ENCODE measurements at places on chromosomes 5 and 9. TPM values are rescaled to one million over a fixed set of nuclear protein-coding genes. Genes with fewer than 3 reads are reported as not detected.
A peak's percentile ranks its signal among the peaks of the same experiment; 100 is the strongest.

DNA sequence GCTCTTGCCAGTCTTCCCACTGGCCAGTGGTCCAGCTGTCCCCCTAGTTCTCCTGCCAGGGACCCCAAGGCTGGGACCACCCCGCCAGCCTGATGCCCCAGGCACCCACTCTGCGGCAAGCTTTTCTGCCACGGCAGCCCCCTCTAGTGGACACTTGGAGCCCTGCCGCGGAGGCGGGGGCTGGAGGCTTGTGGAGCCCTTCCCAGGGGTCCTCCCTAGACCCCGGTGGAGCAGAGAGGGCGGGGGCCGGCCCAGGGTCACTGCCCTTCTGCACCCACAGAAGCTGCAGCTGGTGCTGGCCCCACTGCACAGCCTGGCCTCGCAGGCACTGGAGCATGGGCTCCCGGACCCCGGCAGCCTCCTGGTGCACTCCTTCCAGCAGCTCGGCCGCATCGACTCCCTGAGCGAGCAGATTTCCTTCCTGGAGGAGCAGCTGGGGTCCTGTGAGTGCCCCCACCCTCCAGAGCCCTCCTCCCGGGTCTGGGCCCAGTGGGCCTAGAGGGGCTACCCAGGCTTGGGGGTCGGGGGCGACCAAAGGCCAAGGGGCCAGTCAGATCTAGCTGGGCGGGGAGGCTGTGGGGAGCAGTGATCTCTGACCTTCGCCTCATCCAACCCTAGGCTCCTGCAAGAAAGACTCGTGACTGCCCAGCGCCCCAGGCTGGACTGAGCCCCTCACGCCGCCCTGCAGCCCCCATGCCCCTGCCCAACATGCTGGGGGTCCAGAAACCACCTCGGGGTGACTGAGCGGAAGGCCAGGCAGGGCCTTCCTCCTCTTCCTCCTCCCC lies 9.1 kb downstream of the EGFL7 start:
- DNase-seq = no peak

GRCh38 chr9:82799286-82799685 lies 263.7 kb downstream of the RASEF start:
- no peak for DNase-seq

GRCh38 chr9:110874963-110875674 lies 163.2 kb downstream of the LPAR1 start:
- no peak for DNase-seq

TRIM36 gene
- 3.5 TPM for total RNA-seq

- DNase-seq = no peak
Observed at GRCh38 chr9:97565262-97565661, 63.8 kb downstream of the TMOD1 start.

- no peak for DNase-seq
Observed at GRCh38 chr9:121318631-121319382, 50.8 kb downstream of the GSN start.

GRCh38 chr5:61332358-61332749 lies 296 bp downstream of the ZSWIM6 start:
- DNase-seq = peak; percentile 27

- no peak for DNase-seq
Observed at GRCh38 chr5:119316906-119317305, 38.9 kb upstream of the TNFAIP8 start.

DNA sequence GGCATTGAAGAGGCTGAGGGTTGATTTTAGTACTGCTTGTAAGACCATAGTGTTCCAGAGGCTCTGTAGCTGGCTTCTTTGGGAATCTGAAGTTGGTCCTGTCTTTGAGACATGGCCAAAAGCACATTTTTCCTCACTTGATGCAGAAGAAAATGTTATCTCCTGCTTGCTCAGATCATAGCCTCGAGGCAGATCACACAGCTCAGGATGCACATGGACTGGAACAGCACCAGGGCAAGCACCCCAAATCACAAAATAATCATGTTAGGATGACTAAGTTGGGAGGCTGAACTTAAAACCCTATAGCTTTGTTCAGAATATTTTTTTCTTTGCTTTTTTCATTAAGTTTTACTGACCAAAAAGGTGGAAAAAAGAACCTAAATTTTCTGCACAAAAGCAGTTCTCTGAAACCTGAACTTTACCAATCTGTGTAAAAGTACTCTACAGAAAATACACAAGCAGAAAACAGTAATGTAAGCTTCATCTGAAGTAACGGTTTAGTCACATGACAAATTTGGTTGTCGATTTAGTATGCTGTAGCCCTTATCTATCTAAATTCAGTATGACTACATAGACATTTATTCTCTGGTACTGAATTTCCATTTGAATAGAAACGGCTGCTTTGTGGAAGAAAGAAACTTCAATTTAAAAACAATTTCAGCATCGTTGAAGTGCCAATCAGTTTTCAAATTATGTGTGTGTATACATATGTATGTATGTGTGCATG lies 3.4 kb downstream of the KLHL9 start:
- peak; percentile 41 for DNase-seq

DNA sequence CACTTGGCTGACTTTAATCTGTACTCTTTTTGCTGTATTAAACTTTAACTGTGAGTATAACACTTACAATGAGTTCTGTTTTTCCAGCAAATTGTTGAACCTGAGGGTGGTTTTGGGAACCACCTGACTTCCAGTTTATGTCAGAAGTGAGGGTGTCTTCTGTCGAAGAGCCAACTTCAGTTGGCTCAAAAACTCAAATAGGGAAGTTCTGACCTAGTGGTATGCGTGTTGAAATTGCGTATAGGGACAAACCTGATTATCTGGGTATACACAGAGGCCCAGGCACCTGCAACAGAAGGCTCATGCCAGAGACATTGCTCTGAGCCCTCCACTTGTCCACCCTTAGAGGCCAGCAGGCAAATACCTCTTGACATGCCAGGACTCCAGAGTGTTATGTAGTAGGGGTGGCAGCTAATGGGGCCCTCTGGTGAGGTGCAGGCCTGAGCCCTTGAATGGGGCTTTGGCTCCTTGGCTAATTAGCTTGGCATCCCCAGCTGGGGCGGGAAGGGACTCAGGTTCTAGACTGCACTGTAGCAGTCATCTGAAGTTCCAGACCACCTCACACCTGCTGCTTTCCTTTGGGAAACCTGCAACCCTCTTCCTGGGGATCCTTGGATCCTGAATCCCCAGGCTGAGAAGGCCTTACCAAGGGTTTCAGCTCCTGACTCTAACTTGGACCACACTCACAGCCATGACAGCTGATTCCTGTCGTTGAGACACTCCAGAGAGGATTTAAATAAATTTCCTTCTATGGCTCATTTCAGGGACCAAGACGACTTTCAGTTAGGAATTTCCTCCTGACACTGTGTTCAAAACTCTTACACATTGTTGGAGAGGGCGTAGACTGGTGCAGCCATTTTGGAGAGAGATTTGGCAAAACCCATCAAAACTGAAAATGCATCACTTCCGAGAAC lies 189.6 kb downstream of the HSPA4 start:
- DNase-seq = no peak

- DNase-seq = no peak
Observed at GRCh38 chr5:163276466-163276865, 160.9 kb upstream of the CCNG1 start.

DNA sequence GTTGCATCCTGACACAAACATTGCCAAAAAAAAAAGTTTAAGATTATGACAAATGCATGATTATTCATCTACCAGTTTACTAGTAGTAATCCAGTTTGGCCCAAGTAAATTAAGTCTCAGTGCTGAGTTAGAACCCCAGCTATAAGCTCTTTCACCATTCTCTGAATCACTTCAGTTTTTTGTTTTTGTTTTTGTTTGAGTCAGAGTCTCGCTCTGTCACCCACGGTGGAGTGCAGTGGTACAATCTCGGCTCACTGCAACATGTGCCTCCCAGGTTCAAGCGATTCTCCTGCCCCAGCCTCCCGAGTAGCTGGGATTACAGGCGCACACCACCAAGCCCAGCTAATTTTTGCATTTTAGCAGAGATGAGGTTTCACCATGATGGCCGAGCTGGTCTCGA lies 1.5 kb upstream of the PCYOX1L start:
- DNase-seq = no peak

DNA sequence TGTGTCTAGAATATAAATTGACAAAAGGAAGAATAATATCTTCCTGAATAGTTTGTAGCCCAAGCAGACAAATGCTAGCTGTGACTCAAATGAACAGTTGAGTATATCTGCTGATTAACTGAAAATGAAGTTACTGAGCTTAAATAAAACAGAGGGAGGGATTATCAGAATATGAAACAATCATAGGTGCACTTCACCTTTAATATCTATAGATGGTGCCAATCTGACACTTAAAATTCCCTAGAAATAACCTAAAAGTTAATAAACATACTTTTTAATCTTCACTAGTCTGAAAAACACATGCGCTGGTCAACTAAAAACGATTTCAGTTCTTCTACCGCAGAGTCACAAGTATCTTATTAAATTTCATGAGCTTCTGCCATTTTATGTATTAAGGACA lies 280.8 kb upstream of the RASA1 start:
- no peak for DNase-seq

- no peak for DNase-seq
Observed at GRCh38 chr9:26567976-26568375, 324.6 kb downstream of the CAAP1 start.

DNA sequence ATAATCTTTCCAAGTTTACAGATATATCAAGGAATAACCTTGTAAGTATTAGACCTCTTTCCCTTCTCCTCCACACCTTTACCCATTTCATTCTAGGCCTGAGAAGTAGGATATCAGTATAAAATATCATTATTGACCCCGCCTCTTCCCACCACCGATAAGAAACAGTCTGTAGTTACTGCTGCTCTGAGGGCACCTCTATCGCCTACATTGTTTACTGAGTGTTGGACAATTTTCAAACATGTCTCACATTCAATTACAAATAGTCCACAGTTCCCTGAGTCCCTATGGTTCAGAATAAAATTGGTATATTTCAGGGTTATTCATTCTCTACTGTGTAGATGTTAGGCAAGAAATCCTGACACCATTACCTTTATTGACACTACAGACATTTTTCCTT lies 73.4 kb downstream of the TEK start:
- DNase-seq = no peak

- no peak for DNase-seq
Observed at GRCh38 chr5:67053229-67053628, 143.4 kb downstream of the CD180 start.

- DNase-seq = no peak
Observed at GRCh38 chr9:127380479-127380878, 16.5 kb upstream of the SLC2A8 start.

DNA sequence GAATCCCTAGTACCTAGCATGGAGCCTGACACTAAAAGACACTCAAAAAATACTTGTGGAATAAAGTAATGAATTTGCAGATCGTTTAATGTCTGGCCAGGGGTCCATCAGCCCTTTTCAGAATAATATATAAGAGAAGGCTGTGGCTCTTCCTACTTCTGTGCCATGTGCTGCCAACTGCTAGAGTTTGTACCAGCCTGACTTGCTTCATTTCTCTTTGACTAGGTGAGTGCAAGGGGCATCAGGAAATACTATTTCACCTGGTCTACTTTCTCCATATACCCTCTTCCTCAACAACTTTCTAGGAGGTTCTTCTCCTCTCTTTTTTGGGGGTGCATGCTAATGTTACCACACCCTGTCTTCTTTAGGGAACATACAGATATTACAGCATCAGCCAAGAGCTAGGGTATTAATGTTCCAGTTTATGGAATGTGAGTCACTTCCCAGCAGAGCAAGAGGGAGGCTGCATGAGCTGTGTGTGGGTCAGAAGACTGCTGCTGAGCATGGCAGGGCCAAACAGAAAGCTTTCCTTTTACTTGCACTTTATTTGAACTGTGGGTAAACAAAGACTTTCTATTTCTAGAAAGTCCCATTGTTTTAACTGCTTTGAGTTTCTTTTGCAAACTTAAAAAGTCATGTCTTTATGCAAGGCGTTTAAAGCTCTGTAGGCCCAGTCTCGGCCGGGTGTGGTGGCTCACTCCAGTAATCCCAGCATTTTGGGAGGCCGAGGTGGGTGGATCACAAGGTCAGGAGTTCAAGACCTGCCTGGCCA lies 158.9 kb downstream of the ADAMTSL1 start:
- peak; percentile 78 for DNase-seq

NDOR1 gene
- total RNA-seq = 5.4 TPM

DNA sequence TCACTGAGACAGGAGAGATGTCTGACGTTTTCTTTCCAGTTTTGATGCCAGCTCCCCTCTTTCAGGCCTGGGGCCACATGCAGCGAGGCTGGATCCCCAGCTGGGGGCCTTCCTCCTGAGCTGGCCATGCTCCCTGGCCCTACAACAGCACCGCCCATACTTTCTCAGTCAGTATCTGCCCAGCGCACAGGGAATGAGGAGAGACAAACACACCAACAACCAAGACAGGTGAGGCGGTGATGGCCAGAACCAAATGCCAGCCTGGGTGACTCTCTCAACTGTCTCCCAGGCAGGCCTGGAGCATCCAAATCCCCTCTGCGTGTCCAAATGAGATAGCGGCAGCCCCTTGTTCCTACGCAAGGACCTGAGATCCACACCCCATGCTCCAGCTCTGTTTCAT lies 109.6 kb downstream of the ROR2 start:
- no peak for DNase-seq

PROB1 gene
- total RNA-seq = 0.10 TPM

GRCh38 chr5:78542321-78542840 lies 106.2 kb downstream of the LHFPL2 start:
- DNase-seq = no peak

GRCh38 chr5:123298335-123299030 lies 124.7 kb downstream of the CEP120 start:
- DNase-seq = no peak

ITK gene
- not detected for total RNA-seq

DNA sequence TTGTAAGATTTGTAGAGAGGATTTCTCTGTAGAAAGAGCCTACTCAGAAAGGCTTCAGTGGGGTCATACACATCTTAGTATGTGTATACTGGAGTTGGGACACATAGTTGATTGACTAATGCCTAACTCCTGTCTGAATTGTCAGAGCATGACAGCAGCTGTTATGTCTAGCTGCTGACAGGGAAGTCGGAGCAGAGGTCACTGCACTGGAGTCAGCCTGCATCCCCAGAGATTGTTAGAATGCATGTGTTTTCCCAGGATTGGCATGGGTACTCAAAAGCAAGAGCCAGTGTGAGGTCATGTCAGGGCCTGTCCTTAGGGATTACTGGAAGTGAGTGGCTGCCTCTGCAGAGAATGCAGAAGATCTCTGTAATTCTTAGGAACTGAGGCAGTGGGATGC lies 82.7 kb downstream of the ITGA1 start:
- no peak for DNase-seq

- no peak for DNase-seq
Observed at GRCh38 chr9:68983522-68984424, 30.1 kb downstream of the PRKACG start.

DNA sequence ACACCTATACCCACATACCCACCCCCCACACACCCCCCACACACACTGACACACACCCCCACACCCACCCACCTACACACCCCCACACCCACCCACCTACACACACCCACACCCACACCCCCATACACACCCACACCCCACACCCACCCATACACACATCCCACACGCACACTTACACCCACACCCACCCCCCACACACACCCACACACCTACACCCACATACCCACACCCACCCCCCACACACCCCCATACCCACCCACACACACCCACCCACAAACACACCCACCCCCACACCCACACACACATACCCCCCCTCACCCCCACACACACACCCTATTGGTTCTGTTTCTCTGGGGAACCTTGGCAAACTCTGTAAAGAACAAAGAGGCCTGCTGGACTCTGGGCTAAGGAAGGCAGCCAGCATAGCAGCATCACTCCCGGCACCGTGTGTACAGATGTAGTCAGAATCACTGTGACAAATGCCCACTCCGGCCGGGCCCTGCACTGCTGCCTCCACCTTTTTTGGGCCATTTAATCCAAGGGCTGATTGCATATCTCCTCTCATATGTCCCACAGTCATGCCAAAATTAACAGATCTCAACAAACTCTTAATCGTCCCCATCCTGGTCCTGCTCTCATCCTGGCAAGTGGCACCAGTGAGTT lies 42.3 kb downstream of the COL23A1 start:
- DNase-seq = no peak

CCIN gene
- total RNA-seq = 0.24 TPM
